Stimulated activated CD4-positive, alpha-beta T cell treated with anti-CD3 and anti-CD28 coated beads, Interleukin-1b, Interleukin-23, amount 100 ng/mL, for 24 hours (primary cell): ENCODE measurements at places on chromosomes 6 and 20.

DNA sequence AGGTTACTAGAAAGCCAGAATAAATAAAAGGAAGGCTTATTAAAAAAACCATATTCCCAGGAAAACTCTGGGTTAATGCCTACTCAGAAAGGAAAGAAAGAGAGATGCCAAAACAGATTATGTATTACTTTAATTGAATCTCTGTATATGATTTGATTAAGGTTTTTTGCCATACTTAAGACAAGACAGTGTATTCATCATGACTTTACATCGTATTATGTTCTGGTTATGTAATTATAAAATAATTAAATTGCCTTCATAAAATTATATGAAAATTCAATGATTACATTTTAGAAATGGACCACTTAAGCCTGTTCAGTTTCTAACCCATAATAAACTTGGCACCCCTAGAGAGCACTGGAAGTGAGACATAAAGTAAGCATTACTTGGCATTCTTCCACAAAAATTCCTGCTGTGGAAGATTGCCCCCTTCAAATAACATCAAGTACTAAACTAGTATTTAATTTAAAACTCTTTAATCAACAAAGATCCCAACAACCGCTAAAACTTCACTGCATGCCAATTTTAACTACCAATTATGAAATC is 20.8 kb upstream of the IBTK start:
- DNase-seq, result no peak

- no peak for DNase-seq
These were observed 4.8 kb upstream of the SDCBP2 start for GRCh38 chr20:1333462-1334369.

DNA sequence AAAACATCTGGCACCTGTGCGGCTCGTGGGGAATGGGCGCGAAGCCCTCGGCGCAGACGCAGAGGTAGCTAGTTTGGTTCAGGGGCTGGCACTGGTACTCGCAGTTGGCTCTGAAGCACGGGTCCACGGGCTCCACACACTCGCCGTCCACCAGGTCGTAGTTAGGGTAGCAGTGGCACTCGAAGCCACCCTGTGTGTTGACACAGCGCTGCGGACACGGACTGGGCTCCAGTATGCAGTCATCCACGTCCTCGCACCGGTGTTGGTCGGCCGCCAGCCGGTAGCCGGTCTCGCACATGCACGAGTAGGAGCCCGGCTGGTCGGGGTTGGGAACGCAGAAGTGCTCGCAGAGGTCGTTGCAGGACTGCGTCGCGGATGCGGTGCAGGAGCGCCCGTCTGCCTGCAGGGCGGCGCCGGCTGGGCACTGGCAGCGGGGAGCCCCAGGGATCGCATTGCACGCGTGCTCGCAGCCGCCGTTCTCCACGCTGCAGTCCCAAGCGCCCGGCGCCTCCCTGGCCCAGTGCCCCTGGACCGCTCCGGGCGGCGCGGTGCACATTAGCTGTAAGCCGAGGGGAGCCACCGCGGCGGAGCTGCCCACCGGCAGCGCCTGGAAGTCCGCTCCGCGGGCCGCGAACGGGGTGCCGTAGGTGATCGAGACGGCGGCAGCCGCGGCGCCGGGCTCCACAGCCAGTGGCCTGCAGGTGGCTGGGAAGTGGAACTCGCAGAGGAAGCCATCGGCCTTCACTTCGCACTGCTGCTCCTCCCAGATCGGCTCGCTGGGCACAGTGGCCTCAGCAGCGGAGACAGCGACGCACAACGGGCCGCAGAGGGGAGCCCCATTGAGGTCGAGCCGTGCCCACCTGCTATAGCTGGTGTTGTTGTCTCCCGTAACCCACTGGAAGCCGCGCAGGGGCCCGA is 930 bp downstream of the THBD start:
- no peak for DNase-seq

GRCh38 chr6:157669747-157670216 is 153.3 kb upstream of the SNX9 start:
- no peak for DNase-seq

DNA sequence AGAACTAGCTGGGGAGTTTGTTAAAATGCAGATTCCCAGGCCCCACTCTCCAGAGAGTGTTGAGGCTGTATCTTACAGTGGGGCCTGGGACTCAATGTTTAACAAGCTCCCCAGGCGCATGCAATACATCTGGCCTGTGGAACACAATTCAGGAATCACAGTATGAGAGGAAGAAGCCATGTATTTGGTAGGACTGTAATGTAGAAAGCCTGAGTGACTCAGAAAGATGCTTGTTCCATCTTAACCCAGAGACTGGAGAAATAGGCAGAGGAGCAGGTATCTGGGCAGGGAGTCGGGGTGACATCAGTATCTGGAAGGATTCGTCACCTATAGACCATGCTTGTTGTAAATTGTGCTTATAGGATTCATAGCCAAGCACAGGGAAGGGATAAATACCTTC is 90.5 kb downstream of the UNC5CL start:
- DNase-seq, result no peak
